ENCODE measurements at places on chromosomes 5 and 9. TPM values are rescaled to one million over a fixed set of nuclear protein-coding genes. Genes with fewer than 3 reads are reported as not detected.

DNA sequence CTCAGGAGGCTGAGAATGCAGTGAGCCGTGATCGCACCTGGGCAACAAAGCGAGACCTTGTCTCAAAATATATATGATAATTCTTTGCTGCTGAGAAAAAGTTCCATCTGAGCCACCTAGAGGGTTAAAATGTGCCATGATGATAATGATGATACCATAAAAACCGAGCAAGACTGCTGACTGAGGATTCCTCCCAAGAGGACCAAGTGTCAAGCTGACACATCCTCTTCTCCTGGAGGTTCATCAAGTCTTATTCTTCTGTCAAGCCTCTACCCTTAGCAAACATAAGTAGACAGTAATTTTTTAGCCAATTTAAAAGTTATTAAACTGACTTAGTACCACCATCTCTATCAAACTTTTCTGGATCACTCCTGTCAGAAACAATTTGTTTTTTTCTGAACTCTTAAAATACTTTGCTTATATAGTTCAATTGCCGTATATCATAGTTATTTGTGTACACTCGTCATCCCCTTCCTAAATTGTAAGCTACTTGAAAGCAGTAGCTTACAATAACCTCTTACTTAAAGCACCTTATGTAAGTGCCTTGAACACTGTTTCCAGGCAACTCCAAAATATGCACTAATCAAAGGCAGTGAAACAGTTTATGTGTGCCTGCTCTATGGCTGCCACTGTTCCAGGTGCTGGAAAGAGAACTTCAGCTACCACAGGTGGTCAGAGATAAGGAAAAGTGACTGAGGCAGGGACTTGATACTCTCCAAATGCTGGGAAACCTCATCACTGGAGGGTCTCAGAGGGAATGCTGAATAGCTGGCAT lies 57.4 kb downstream of the SCAI start:
- DNase-seq: no peak

DNA sequence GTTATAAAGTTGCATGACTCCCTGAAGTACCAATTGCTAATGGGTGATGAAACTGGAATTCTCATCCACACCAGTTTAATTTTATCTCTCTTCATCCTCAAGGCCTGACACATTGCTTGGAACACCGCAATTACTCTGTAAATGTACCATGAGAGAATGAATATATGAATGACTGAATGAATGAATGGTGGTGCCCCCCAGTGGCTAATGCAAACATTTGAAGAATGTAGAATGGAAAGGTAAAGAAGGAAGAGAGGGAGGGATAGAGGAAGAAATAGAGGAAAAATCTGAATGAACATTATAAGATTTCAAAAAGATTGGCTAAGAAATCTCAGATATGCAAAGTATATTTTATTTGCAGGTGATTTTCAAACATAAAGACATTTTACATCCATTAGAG lies 13.1 kb downstream of the PAPPA start:
- no peak for DNase-seq

- no peak for DNase-seq
Measured at GRCh38 chr9:98873951-98874371, 66.5 kb downstream of the GALNT12 start.

- DNase-seq: no peak
Measured at GRCh38 chr5:134500699-134501430, 24.6 kb upstream of the JADE2 start.

- no peak for DNase-seq
Measured at GRCh38 chr5:86649832-86650505, 32.2 kb downstream of the COX7C start.

DNA sequence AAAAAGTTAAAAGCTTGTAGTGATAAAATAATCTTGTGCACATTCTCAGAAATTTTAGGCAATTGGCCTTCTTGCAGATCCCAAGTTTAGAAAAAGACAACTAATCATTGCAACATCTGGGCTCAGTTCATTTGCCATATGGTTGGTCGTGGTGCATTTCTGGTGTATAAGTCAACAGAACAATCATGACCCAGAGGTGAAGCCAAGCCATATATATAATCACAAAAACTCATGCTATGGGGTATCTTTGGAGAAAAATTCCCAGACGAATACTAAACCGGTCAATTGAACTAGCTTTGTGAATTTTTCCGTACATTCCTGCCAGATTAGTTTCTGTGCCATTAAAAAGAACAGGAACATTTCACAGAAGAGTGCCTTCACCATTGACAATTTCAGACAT lies 50.3 kb downstream of the FYB1 start:
- no peak for DNase-seq

Gene DOCK8
- 6.0 TPM for polyA plus RNA-seq

Gene KIAA1958
- polyA plus RNA-seq: 3.3 TPM

Gene ITGA2
- polyA plus RNA-seq: 7.2 TPM

Gene HAVCR1
- not detected for polyA plus RNA-seq
